Liver (tissue), 10 donors: ENCODE measurements at places on chromosomes 5 and 9.

DNA sequence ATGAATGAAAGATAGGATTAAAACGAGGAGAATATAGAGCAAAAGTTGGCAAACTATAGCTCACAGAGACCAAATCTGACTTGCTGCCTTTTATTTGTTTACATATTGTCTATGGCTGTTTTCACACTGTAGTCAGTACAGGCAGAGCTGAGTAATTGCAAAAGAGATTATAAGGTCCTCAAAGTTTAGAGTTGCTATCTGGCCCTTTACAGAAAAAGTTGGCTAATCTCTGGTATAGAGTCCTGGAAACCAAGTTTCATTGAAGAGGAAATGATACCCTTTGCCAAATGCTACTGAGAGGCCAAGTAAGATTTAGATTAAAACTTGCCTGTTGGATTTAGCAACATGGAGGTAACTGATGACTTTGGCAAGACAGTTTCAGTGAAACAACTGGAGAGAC is 36.0 kb downstream of the LYRM7 start:
- no peak for DNase-seq

GRCh38 chr9:72274916-72275315 is 90.1 kb downstream of the ZFAND5 start:
- DNase-seq, result no peak

- DNase-seq, result no peak
These were observed 102.9 kb upstream of the MEGF10 start for GRCh38 chr5:127187706-127188105.

DNA sequence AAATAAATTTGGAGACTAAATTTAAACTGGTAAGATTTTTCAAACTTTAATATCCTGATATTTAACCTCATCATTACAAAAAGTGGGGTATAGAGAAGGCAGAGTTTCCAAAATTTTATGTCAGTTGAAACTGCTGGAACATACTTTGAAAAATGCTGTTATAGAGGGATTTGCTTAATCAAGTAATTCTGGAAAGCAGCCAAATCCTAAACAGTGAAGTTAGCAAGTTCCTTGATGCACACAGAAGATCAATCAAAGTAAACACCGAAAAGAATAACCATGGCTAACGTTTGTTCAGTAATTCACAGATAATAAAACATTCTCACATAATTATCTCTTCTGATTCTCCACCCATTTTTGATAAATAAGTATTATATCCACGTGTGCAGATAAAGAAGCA is 8.1 kb upstream of the PRR16 start:
- DNase-seq, result no peak

GRCh38 chr9:32431196-32431595 is 46.8 kb downstream of the ACO1 start:
- no peak for DNase-seq

DNA sequence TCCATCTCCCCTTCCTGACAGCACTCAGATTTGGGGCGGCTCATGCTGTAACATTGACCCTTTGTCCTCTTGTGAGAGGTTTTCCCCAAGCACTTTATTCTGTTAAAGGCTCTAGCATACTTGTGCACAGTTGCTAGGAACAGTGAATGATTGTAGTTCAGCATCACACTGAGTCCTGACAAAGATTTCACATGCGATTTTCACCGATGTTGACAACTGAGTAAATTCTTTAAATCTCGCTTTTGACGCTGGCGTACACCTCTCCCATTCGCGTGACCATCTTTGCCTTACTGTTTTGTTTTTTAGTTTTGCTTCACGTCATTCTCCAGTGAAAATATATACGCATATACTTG is 780 bp downstream of the CDC37L1 start:
- DNase-seq, result no peak

GRCh38 chr9:107635101-107635802 is 145.7 kb upstream of the KLF4 start:
- no peak for DNase-seq

DNA sequence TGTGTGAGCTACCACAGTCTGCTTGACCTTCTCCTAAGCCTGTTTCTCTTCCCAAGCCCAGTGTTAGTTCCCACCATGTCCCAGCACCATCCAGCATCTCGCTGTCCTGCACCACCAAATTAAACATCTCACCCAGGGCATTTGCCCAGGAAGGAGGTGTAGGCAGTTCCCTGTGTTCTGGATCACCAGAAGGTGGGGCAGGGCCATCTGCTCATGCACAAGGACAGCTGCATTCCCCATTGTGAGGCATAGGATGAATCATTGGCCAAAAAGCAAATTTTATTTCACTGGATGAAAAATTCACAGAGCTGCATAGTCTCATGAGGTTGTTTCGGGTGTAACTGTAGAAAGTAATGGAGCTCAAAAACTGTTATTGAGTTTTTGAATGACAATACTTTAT is 89.5 kb upstream of the GRIA1 start:
- no peak for DNase-seq
